T-cell (primary cell): ENCODE measurements at places on chromosomes 11 and 22.

GRCh38 chr11:131814108-131814507 is 443.7 kb downstream of the NTM start:
- DNase-seq: no peak
- H3K4me1 ChIP-seq: no peaks in the 10 kb centered on the region
- no peak overlapping the region for H3K27ac ChIP-seq
- H3K4me3 ChIP-seq: no peak overlapping the region
- H3K36me3 ChIP-seq: no peaks in the 10 kb centered on the region
- no peaks in the 10 kb centered on the region for H3K27me3 ChIP-seq

DNA sequence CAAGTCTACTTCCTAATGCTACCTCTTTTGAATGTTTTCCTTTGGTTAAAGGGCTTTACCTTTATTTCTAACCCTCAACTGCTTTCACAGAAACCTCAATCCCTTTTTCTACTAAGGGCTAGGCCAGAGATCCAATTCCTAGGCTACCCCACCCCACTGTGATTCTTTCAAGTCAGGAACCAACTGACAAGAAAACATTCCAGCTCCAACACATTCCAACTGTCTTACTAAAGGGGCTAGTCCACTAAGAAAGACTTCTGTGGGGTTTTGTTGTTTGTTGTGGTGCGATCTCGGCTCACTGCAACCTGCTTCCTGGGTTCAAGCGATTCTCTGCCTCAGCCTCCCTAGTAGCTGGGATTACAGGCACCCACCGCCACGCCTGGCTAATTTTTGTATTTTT is 151.3 kb downstream of the APOL5 start:
- H3K4me3 ChIP-seq: no peak overlapping the region
- H3K4me1 ChIP-seq: no peaks in the 10 kb centered on the region

- DNase-seq: no peak
- no peak overlapping the region for H3K4me3 ChIP-seq
- no peak overlapping the region for H3K27ac ChIP-seq
- H3K27me3 ChIP-seq: peaks cover 5% of the 10 kb centered on the region
Observed at GRCh38 chr11:86578727-86579405, 93.5 kb downstream of the ME3 start.

GRCh38 chr22:21695430-21696085 is 29.7 kb downstream of the PPIL2 start:
- no peak overlapping the region for H3K27ac ChIP-seq
- no peaks in the 10 kb centered on the region for H3K4me1 ChIP-seq
- DNase-seq: no peak

- DNase-seq: no peak
- H3K4me3 ChIP-seq: no peak overlapping the region
- H3K36me3 ChIP-seq: no peaks in the 10 kb centered on the region
- no peaks in the 10 kb centered on the region for H3K27me3 ChIP-seq
- no peaks in the 10 kb centered on the region for H3K4me1 ChIP-seq
- H3K27ac ChIP-seq: no peak overlapping the region
Observed at GRCh38 chr11:76830639-76831327, 29.9 kb upstream of the ACER3 start.

- H3K36me3 ChIP-seq: no peaks in the 10 kb centered on the region
- H3K4me3 ChIP-seq: no peak overlapping the region
- no peaks in the 10 kb centered on the region for H3K27me3 ChIP-seq
- no peaks in the 10 kb centered on the region for H3K4me1 ChIP-seq
- no peak for DNase-seq
Observed at GRCh38 chr11:109229682-109230081, 192.3 kb upstream of the C11orf87 start.

GRCh38 chr11:123168241-123168640 is 26.8 kb downstream of the CLMP start:
- no peaks in the 10 kb centered on the region for H3K4me1 ChIP-seq
- H3K27ac ChIP-seq: no peak overlapping the region
- H3K27me3 ChIP-seq: no peaks in the 10 kb centered on the region
- DNase-seq: no peak
- no peaks in the 10 kb centered on the region for H3K36me3 ChIP-seq
- H3K4me3 ChIP-seq: no peak overlapping the region

DNA sequence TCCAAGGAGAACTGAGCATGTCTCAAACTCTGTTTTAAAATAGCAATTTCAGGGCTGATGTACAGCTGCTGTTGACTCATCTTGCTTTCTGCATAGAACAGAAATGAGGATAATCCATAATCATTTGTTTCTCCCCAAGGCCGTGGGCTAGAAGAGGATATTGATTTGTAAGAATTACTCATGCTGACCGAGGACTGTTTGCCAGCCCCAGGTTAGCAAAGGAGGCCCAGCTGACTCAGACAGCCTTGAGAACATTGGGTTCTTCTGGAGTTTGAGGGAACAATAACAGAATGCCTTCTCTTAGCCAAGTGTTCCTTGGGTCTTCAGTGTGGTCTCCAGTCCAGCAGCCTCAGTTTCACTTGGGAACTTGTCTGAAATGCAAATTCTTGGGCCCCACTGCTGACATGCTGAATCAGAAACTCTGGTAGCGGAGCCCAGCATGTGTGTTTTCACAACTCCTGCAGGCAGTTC is 92.0 kb downstream of the ZC3H12C start:
- DNase-seq: no peak
- no peaks in the 10 kb centered on the region for H3K4me1 ChIP-seq
- H3K27ac ChIP-seq: no peak overlapping the region
- H3K36me3 ChIP-seq: no peaks in the 10 kb centered on the region
- no peaks in the 10 kb centered on the region for H3K27me3 ChIP-seq

- H3K27ac ChIP-seq: no peak overlapping the region
- DNase-seq: no peak
- H3K27me3 ChIP-seq: no peaks in the 10 kb centered on the region
- no peak overlapping the region for H3K4me3 ChIP-seq
- H3K36me3 ChIP-seq: no peaks in the 10 kb centered on the region
Observed at GRCh38 chr11:38416141-38416540, 1818.1 kb upstream of the RAG2 start.

GRCh38 chr11:112553205-112553731 is 292.6 kb upstream of the PLET1 start:
- DNase-seq: no peak
- H3K27me3 ChIP-seq: peaks cover 10% of the 10 kb centered on the region
- no peaks in the 10 kb centered on the region for H3K4me1 ChIP-seq
- no peak overlapping the region for H3K4me3 ChIP-seq

GRCh38 chr22:44711690-44712555 is 9.9 kb downstream of the PRR5 start:
- H3K4me3 ChIP-seq: no peak overlapping the region
- peak overlapping the region; percentile 60 for H3K27ac ChIP-seq
- H3K27me3 ChIP-seq: no peaks in the 10 kb centered on the region

DNA sequence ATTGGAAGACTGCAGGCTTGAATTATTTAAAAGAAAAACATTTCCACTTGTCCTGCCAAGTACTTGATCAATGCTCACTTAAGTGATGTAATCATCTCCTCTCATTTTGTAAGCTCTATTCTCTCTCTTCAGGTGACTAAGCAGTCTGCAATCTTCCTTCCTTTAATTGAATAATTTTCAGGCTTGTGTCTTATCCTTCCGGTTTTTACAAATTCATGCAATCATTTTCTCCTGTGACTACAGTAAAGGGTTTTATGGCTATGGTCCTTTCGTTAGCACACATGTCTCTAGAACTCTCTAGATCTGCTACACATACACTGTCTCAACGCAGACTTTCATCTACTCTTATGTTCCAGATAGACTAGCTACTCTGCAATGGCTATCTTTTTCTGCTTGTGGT is 12.6 kb upstream of the UPB1 start:
- no peaks in the 10 kb centered on the region for H3K36me3 ChIP-seq
- H3K27me3 ChIP-seq: no peaks in the 10 kb centered on the region
- H3K4me3 ChIP-seq: no peak overlapping the region
- no peaks in the 10 kb centered on the region for H3K4me1 ChIP-seq

- no peak overlapping the region for H3K27ac ChIP-seq
- no peaks in the 10 kb centered on the region for H3K36me3 ChIP-seq
- no peaks in the 10 kb centered on the region for H3K27me3 ChIP-seq
- H3K4me1 ChIP-seq: no peaks in the 10 kb centered on the region
Observed at GRCh38 chr11:22635689-22636088, 10.1 kb upstream of the FANCF start.

DNA sequence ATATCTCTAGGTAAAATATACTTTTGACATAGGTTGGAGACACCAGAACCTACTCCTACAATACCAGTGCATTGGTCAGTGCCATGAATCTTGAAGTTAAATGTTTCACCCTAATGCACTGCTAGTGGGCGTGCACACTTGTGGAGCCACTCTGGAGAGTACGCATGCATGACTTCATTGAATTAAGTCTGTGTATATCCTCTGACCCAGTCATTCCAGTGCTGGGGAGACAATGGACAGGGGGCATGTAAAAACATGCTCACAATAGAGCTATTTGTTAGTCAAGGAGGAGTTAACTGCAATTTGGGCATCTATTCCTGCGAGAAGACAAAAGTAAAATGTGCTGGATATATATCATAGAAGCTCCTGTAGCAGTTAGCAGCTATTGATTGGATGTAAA is 335.4 kb upstream of the NCAM1 start:
- no peaks in the 10 kb centered on the region for H3K36me3 ChIP-seq
- no peaks in the 10 kb centered on the region for H3K27me3 ChIP-seq
- no peaks in the 10 kb centered on the region for H3K4me1 ChIP-seq
- no peak overlapping the region for H3K27ac ChIP-seq

- no peaks in the 10 kb centered on the region for H3K27me3 ChIP-seq
- no peak overlapping the region for H3K4me3 ChIP-seq
- peaks cover 28% of the 10 kb centered on the region for H3K4me1 ChIP-seq
Observed at GRCh38 chr11:44563711-44564110, 1.8 kb upstream of the CD82 start.

DNA sequence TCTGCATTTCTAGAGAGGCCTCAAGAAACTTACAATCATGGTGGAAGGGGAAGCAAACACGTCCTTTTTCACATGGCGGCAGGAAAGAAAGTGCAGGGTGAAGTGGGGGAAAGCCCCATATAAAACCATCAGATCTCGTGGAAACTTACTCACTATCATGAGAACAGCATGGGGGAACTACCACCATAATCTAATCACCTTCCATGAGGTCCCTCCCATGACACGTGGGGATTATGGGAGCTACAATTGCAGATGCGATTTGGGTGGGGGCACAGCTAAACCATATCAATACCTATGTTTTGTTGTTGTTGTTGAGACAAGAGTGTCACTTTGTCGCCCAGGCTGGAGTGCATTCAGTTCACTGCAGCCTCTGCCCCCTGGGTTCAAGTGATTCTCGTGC is 29.9 kb downstream of the SFI1 start:
- H3K4me1 ChIP-seq: no peaks in the 10 kb centered on the region
- DNase-seq: no peak
- H3K36me3 ChIP-seq: peaks cover 40% of the 10 kb centered on the region

DNA sequence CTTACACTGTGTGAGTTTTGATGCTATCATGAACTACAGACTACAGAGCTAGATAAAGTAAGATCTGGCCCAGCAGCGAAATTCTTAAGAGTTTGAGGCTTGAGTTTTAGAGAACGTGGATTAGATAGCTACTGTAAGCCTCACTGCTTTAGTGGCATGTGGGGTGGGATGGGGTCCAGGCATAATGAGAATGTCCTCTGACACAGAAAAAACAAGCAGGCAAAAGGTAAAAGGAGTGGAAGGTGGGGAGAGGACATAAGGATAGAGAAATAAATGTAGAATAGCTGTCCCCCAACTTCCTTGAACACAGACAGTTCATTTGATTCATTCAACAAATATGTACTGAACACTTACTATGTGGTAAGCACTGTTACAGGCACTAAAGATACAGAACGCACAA is 324.5 kb upstream of the PITPNB start:
- H3K27ac ChIP-seq: no peak overlapping the region
- DNase-seq: no peak
- H3K4me3 ChIP-seq: no peak overlapping the region
- no peaks in the 10 kb centered on the region for H3K36me3 ChIP-seq
- H3K4me1 ChIP-seq: no peaks in the 10 kb centered on the region

- H3K4me1 ChIP-seq: peaks cover 2% of the 10 kb centered on the region
- DNase-seq: peak; percentile 43
- H3K27me3 ChIP-seq: no peaks in the 10 kb centered on the region
- no peaks in the 10 kb centered on the region for H3K36me3 ChIP-seq
- peak within 1 kb of the TSS; percentile 64 for H3K4me3 ChIP-seq
Observed at GRCh38 chr22:43151251-43152002, at the start of gene TSPO. Gene TSPO (plus strand): TSS chr22:43151559. CDS start chr22:43159239, 7,680 bp downstream.

DNA sequence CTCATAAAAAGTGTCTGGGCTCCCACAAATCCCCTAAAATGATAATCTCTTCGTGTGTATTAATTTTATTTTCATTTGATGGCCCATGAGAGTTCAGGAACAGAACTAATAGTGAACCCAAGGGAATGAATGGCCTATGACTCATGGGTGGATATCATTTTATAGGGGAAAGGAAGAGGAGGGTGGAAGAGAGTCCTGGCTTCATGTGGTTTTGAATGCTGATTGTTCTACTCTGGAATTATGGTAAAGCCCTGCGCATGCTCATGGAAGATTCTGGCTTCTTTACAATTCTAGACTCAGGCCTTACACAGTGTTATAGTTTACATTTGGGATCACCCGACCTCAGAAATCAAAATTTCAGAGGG is 35.2 kb downstream of the MAML2 start:
- no peak for DNase-seq
- no peak overlapping the region for H3K4me3 ChIP-seq
- H3K36me3 ChIP-seq: peaks cover 3% of the 10 kb centered on the region
- peaks cover 8% of the 10 kb centered on the region for H3K4me1 ChIP-seq

DNA sequence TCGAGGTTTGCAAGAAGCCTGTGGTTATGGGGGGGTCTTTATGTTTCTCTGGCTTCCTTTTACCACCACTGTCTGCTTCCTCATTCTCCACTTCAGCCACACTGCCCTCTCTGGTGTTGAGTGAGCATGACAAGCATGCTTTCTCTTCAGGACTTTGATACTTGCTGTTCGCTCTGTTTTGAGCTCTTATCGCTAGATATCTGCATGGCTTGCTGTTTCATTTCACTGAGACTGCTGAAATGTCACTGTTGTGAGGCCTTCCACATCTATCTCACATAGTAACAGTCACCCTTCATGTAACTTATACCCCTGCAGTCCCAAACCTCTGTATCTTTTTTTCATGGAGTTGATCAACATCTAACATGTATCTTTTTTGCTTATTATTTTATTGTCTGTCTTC is 59.8 kb downstream of the TMEM135 start:
- no peak for DNase-seq
- H3K27ac ChIP-seq: no peak overlapping the region
- H3K36me3 ChIP-seq: peaks cover 3% of the 10 kb centered on the region
- no peaks in the 10 kb centered on the region for H3K27me3 ChIP-seq
- H3K4me3 ChIP-seq: no peak overlapping the region

DNA sequence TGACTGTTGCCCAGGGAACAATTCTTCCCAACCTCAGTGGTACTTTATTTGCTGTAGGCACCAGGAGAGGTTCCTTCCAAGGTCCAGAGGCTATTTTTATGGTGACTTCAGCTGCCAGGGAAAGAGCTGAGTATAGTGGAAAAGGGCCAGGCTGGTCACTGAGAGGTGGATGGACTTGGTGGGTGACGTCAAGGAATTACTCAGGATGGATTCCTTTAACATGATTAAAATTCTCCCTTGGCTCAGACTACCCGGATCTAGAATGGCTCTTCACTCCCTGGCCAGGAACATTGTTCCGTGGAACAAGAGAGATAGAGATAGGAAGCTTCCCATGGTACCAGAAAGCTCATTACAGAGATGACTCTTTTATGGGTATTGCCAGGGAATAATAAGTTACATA is 8.7 kb upstream of the CALCA start:
- no peaks in the 10 kb centered on the region for H3K4me1 ChIP-seq
- peaks cover 5% of the 10 kb centered on the region for H3K27me3 ChIP-seq
- H3K27ac ChIP-seq: no peak overlapping the region
- DNase-seq: no peak
- no peaks in the 10 kb centered on the region for H3K36me3 ChIP-seq
